Stimulated activated CD4-positive, alpha-beta T cell treated with anti-CD3 and anti-CD28 coated beads, Interleukin-12 subunit alpha, Interleukin-12 subunit beta, amount 100 ng/mL, for 48 hours (primary cell): ENCODE measurements at places on chromosomes 11 and 22.

- DNase-seq = no peak
These were observed 13.8 kb downstream of the C11orf71 start for GRCh38 chr11:114386545-114386944.

GRCh38 chr11:6455070-6455469 lies 14.3 kb upstream of the HPX start:
- no peak for DNase-seq

- no peak for DNase-seq
These were observed 2.8 kb upstream of the BCO2 start for GRCh38 chr11:112172362-112172994.

DNA sequence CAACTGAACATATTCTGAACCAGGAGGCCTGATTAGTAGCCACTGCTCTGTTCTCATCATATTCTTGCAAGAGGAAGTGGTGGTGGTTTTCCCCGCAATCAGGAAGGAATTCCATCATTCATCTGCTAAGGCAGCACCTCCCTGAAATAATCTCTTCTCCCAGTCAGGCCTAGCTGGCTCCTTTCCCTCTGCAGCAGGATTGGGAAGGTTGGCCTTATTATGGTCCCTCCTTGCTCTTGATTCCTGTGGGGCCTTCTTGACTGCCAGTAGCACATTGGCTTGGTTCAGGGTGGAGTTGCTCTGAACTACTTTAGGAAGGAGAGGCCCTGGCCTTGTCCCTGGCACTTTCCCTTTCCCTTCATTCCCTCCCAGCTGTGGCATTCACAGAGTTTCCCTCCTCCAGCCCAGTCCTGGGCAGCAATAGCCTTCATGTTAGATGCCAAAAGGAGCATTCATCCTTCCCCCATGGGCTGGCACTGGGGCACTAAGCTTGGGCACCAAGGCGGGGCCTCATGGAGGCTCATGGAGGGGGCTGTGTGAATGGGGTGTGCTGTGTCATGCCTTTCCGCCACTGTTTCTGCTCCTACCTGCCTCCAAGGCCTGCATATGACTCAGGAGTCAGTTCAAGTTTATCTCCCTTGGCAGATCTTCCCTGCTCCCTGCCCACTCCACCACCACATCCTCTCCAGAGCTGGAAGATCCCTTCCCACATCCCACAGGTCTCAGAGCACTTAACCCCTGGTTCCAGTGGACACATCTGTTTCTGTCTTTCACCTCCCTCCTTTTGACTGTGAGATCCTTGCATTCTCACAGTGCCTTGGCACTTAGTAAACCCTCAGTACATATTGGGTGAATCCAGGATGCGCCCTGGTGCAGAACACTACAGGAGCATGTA lies 27.6 kb upstream of the CD44 start:
- DNase-seq = no peak

- no peak for DNase-seq
These were observed 64.7 kb downstream of the ELFN2 start for GRCh38 chr22:37362621-37363020.

GRCh38 chr22:17117400-17117799 lies 3.8 kb downstream of the TMEM121B start:
- DNase-seq = no peak

GRCh38 chr11:109027851-109028250 lies 363.0 kb downstream of the DDX10 start:
- DNase-seq = no peak

DNA sequence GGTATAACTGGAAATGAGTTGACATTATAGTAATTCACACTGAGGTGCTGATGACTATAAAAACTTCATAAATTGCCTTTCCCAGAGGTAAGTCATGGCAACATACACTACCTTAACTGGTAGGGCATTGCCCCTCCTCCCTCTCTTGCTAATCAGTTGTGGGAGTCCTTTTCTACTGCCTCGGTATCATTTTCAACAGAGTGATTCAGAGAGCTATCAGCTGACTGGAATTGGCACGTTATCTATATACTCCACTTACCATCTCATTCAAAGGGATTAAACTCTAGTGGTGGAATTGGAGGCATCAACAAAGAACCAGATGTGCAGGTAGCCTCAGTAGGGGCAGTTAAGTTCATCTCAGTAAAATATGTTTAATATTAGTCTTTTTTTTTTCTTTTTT lies 8.0 kb upstream of the NUP160 start:
- no peak for DNase-seq

DNA sequence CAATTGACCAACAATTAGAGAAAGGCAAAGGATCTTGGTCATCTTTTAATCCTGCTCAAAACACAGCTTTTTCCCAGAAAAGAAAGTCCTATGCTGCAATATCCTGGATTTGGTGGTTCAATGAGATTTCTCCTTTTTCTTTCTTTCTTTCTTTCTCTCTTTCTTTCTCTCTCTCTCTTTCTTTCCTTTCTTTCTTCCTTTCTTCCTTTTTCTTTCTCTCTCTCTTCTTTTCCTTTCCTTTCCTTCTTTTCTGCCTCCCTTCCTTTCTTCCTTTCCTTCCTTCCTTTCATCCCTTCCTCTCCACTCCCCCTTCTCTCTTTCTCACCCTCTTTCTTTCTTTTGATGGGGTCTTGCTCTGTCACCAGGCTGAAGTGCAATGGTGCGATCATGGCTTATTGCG lies 31.7 kb upstream of the MSANTD2 start:
- no peak for DNase-seq

DNA sequence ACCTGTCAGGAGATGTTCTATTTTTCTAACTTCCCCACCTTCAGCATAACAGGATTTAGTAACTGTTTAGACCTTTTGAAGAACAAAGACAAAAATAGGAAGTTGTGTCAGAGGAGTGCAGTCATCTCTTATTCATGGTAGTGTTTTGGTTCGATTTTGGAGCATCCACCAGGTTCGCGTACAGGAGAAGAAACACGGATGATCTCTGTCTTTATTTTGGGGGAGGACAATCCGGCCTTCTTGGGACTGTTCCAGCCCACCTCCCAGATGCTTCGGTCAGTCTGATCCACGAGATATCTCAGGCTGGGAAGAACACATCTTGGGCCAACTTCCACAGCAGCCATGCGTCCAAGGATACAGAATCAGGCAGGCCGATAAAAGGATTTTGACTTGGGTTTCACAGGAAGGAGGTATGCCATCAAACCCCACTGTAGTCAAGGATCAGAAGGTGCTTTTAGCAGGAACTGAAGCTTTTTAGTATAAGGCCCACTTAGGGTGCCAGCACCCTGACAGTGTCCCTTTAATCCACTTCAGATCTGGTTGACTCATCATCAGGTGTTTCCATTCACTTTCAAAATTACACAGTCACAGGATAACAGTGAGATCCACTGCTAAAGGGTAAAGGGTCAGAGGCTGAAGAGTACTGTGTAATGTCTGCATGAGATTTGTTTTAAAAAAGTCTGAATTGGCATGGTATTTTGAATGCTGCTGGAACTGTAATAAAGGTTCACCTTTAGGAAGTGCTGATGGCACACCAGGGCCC lies 16.5 kb downstream of the PATZ1 start:
- DNase-seq = no peak

DNA sequence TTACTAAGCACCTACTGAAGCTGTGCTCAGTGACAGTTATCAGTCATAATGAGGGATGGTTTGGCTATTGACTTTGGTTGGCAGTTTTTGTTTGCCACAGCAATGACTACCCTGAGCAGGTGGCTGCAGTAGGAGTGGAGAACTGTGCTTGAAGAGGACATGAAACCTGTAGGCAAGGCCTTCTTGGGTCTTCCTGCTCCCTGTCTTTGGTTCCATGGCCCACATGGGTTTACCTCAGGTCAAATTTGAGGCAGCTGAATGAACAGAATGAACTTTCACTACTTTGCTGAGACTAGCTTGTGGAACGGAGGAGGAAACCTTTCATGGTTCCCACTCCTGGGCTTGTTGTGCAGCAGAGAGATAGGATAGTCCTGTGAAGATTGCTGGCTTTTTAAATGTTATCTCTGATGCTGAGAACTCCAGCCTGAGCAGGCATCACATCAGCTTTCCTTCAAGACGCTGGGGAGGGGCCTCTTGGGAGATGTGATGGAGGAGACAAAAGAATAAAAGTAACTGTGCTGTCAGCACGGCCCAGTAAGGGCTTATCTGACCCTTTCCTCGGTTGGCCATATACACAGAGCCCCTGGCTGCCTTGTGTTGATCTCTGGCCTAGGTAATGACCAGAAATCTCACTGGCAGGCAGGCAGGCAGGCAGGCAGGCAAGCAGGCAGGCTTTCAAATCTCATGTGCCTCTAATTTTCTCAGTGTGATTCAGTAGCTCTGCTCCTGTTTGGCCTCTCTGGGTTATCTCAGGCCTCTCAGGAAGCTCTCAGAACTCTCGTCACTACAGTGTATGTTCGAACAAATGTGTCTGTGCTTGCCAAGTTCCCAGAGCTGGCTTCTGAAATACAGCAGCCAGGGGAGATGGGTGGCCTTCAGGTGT lies 12.0 kb downstream of the STIM1 start:
- peak; percentile 17 for DNase-seq

GRCh38 chr22:49155770-49156580 lies 671.7 kb downstream of the BRD1 start:
- DNase-seq = no peak

DNA sequence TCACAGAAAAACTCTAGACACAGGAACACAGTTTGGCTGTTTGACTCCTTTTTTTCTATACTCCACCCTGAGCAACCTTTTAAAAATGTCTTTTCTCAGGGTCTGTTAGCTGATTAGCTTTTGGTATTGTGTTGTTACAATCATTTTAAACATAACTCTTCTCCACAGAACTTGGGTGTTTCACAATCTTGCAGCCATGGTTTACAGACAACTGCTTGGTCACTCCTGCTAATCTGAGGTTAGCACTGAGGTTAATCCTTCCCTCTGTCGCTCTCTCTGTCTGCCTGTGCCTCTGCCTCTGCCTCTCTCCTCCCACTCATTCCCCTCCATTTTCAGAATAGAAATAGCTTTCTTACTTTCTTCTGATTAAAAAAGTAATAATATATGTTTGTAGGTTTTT lies 62.4 kb upstream of the ZBED5 start:
- DNase-seq = no peak

DNA sequence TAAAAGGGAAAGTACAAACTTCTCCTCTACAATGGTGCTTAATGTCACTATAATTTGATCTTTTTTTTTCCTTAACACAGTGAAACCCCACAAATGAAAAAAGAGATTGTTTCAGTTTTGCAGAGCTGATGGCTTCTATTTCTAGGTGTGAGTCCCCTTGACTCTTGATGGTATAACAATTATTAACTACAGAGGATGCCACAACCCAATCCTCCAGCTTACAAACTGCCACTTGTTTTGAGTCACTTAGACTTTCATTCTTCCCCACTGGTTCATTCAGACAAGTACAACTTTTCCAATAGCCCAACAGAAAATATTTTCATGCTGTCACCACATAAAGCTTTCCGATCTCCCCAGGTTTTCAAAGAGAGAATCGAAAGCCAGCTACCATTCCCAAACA lies 812.2 kb downstream of the LRRC4C start:
- no peak for DNase-seq

DNA sequence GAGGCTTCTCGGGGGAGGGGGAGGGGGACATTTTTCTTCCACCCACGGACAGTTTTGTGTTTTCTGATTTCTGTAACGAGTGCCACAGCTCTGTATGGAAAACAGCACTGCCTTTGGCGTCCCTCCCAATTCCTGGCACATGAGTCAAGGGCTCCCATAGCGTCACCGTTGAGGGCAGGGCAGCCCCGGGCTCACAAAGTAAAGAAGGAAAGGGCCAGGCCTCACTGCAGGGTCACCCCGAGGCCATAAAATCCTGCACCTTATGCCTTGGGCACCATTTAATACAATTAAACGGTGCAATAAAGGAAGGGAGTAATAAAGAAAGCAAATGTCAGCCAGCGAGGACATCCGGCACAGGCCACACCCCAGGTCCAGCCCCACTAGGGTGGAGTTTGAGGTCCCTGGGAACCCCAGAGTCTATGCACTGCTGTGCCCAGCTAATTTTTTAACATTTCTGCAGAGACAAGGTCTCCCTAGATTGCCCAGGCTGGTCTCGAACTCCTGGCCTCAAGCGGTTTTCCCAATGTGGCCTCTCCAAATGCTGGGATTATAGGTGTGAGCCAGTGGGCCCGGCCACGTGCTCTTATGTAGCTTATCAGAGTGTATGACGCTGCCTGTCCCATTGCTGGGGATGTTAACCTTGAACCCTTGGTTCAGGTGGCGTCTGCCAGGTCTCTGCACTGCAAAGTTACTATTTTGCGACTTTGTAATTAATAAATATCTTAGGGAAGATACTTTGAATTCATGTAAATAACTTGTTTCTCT lies 13.6 kb upstream of the MUC2 start:
- DNase-seq = no peak

- DNase-seq = no peak
These were observed 35.5 kb downstream of the MTMR2 start for GRCh38 chr11:95888439-95888838.

- DNase-seq = no peak
These were observed 17.9 kb downstream of the IFITM10 start for GRCh38 chr11:1732418-1733008.

- no peak for DNase-seq
These were observed 1.1 kb upstream of the ENTHD1 start for GRCh38 chr22:39894554-39895092.

- peak; percentile 8 for DNase-seq
These were observed 1075.3 kb downstream of the TBC1D22A start for GRCh38 chr22:47837703-47838102.

- no peak for DNase-seq
These were observed 178.4 kb upstream of the MTNR1B start for GRCh38 chr11:92790926-92791616.

GRCh38 chr11:76564364-76564763 lies 106.2 kb downstream of the LRRC32 start:
- DNase-seq = no peak

GRCh38 chr11:111631666-111632039 lies 29.4 kb downstream of the SIK2 start:
- no peak for DNase-seq
